ENCODE measurements at places on chromosomes 4 and X.

DNA sequence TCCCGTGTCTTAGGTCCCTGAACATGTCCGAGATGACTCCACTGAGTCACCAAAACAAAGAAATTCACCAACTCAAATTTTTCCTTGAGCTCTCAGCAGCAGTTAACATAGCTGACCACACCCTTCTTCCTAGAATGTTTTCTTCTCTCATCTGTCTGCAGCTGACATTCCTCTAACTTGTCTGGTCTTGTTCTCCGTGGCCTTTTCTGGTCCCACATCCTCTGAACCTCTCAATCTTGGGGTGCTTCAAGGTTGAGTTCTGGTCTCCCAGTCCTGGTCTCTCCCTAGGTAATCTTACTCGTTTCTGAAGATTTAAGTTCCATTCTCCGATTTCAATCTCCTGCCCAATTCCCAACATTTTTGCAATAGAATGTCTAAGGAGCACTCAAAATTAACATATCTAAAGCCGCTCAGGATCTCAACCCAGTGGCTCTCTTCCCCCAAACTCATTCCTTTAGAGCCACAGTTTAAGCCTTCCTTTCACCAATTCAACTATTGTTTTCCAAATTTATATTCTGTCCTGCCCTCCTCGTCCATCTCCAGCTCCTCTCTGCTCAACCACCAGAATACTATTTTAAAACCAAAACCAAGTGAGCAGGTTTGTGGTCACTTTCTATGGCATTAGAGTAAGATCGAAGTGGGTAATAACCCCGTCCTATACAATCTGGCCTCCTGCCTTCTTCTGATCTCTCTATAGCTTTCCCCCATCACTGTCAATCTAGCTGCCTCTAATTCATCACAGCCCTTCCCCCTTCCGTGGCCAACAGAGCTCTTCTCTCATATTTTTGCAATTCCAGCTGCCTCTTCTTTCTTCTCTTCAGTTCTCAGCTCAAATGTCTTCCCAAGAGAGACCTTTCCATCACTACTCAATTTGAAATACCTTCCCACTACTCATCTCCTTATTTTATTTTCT, 1.2 kb downstream of the TRIML2 start:
- no peak for DNase-seq

- DNase-seq, result peak; percentile 67
Observed at GRCh38 chr4:113278324-113278934, 229.0 kb downstream of the ANK2 start.

GRCh38 chrX:81206476-81206875, 4.6 kb downstream of the SH3BGRL start:
- DNase-seq, result no peak

DNA sequence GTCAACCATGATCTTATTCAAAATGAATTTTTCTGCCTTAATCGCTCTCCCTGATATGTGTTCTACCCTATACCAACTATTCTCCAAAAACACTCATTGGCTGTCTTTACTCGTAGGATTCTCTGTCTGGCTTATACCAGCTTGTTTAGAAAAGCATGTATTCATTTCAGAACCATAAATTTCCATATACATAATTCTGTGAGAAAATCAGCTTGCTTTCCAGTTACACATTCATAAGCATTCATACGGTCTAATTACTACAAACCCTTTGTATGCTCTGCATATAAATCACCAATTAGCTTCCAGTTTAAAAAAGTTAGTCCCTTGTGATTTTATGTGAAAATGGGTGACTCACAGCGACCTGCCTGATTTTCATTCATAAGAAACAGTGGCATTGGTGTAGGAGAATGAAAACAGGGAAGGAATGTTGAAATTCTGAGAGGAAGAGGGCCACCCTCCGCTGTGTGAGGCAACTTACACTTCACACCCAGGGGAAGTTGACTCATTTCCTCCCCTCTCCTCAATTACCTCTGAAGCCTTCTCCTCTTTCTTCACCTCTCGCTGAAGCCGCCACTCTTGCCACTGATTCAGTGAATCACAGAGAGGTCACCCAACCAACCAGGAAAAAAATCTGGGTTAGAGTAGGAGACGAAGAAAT, 63.3 kb downstream of the MEPE start:
- no peak for DNase-seq

GRCh38 chrX:135893294-135893817, at the start of the genes CT45A10 and SAGE1:
CT45A10 (minus strand) TSS chrX:135893444; CDS start chrX:135885344, 8,100 bp downstream.
SAGE1 (plus strand) TSS chrX:135893716; CDS start chrX:135896243, 2,527 bp downstream.
- DNase-seq, result no peak

GRCh38 chrX:150475461-150475860, 93.0 kb upstream of the MTM1 start:
- DNase-seq, result no peak

- no peak for DNase-seq
Observed at GRCh38 chrX:129650821-129651510, 3.8 kb downstream of the APLN start.

DNA sequence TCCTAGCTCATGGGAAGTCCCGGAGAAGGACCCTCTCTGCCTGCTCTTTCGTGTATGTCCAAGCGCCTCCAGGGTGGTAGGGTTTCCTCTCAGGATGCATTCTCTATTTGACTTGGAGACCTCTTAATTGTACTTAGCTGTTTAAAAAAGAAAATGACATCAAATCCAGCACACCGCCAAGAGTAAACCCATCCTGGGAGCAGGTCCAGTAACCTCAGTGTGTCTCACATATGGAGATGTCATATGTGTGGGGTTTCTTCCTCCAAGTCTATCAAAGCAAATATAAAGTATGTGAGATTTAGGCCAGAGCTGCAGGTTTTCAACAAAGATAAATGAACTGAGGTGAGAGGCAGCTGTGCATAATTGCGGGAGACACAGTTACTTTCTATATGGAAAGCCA, 209.4 kb upstream of the ANXA3 start:
- no peak for DNase-seq

DNA sequence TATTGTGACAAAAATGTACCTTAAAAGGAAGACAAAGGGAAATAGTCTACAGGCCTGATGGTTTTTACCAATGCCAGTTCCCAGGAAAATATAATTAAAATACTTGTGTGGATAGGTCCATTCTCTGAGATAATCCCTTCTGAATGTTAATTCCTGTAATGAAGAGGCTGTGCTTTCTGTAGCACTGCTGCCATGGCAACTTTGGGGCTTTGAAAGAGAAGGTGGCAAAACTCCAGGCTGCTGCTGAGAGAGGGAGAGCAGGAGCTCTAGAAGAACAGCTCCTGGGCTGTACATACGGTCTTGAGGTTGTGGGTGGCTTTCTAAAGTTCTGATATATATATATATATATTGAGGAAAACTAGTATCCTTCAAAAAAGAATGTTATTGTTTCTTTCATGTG, 125.4 kb downstream of the PDLIM5 start:
- DNase-seq, result no peak

DNA sequence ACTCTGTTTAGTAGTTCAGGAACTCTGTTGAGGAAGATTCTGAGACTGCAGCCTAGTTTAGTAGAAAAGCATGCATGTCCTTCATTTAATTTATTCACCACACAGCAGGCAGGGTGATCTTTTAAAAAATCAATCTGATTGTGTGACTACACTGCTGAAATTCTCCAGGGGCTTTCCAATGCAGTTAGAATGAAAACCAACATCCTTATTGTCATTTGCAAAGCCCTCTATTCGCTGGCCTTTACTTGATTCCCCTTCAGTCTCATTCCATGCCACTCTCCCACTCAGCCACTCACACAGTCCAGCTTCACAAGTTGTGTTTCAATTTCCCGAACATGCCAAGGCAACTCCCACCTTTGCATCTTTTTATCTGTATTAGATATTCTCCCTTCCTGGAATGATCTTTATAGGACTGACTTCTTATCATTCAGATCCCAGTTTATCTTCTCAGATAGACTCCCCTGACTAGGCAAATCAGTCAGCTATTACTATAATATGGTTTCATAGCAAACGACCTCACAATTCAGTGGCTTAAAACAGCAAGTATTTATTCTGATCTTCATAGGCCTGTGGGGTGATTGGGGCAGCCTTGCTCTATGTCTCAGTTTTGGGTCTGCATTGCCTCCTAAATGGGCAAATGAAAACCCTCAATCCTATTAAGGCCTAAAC, 21.3 kb upstream of the FTHL17 start:
- no peak for DNase-seq

DNA sequence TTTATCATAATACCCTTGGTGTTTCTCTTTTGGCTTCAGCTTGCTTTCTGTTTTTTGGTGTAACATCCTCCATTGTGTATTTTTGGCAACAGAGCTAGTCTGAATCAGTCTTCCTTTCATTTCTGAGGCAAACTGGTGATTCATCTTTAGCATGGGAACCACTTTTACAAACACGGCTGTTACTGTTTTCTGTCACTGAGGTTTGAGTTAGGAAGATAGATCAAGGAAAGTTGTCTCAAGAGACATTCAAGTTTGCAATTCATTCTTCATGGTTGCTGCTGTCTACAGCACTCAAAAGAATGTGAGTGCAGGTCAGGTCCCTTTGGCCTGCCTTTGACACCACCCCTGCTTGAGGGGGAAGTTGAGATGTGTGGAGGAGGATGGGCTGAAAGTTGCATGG, 36.3 kb downstream of the IL21 start:
- DNase-seq, result no peak
